ENCODE measurements at places on chromosomes 5 and 9.

DNA sequence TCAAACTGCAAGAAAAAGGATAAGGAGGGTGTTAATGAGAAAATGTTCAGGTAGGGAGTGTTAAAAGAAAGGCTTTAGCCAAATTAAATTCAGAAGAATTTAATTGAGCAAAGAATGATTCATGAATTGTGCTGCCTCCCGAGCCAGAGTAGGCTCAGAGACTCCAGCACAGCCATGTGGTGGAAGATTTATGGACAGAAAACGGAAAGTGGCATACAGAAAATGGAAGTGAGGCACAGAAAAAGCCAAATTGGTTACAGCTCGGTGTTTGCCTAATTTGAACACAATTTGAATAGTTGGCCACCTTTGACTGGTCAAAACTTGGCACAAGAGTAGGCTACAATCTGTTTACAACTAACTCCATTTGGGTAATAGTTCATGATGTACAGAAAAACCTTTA lies 9.6 kb upstream of the SLC30A5 start:
- no peak for DNase-seq

GRCh38 chr9:75429531-75430475 lies 341.5 kb downstream of the OSTF1 start:
- DNase-seq, result no peak

DNA sequence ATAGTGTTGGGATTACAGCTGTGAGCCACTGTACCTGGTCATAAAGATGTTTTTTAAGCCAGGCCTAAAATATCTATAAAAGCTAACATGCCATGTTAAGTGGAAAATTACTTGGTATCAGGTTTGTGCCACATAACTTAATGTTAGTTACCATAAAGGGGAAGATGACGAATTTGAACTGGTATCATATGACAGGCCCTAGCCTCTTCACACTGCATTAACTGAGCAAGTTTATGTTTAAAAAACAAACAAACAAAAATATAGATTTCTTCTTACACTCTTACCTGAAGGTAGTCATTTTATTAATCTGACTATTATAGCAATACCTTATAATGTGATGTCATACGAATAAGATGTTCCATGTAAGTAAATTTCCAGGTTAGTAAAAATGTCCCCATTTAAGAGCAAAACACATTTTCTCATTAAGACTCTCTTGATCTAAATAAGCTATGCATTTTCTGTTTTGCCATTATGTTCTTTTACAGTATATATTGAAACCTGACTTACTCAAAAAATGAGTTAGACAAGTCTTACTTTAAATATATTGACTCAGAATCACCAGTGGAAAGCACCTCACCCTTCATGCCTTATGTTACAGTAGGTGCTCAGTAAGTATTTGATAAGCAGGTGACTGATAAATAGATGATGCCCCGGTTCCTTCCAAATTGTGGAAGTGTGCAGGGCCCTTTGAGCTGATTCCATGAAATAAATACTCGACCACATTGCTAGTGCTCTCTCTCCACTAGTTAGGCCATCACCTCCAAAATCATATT lies 125.4 kb downstream of the CDC42SE2 start:
- DNase-seq, result no peak

- DNase-seq, result no peak
These were observed 414.1 kb downstream of the FAM170A start for GRCh38 chr5:120043431-120043830.

DNA sequence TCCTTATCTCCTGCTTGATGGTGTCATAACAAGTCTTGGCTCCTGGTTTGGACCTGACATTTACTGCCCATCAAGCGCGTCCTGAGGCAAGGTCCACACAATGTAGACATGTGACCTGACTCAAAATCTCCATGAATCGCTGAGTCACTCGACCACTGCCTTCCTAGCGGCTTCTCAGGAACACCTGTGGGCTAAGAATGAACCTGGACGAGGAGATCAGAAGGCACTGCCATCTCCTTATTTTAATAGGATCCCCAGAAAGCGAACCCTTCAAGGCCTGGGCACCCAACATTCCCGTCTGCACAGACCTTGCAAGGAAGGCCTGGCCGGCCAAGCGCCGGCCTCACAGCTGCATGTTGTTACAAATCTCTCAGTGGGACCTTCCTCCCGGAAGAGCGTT lies 60.6 kb upstream of the IRX1 start:
- no peak for DNase-seq
